ENCODE measurements at places on chromosomes 11 and 22.

- no peak for DNase-seq
Observed at GRCh38 chr11:61577383-61578118, 3.3 kb downstream of the SYT7 start.

- DNase-seq: no peak
Observed at GRCh38 chr11:88341522-88342251, 4.2 kb upstream of the CTSC start.

DNA sequence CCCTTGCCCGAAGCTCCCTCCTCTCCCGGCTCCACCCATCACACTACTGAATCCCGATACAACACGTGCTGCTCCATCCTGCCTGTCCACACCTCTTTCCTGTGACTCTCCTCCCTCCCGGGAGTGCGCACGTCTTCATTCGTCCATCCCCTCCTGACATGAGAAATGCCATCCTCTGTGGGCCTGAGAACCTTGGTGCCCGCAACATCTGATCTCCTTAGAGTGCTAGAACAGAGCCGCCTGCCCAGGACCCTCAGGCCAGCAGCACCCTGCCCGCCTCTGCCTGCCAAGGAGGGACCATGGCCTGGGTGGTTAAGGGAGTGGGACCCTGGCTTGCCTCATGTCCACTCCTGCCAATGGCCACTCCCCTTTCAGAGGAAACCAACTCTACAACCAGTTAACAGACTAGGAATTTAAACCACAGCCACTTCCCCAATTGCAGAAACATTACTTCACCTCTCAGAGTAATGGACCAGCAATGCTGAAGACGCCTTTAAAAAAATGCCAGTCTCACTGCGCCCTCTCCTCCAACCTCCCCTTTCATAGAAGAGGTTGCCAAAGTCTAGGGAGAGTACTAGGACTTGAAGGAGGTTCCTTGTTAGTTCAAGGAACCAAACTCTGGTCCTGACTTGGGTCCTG, 466.3 kb downstream of the OPCML start:
- DNase-seq: no peak

GRCh38 chr11:107777110-107777509, 65.3 kb upstream of the SLN start:
- DNase-seq: no peak

GRCh38 chr11:67317888-67318555, 14.7 kb downstream of the SSH3 start:
- no peak for DNase-seq

- no peak for DNase-seq
Observed at GRCh38 chr22:46175631-46176030, 25.3 kb downstream of the PPARA start.

GRCh38 chr11:18452927-18453326, 2.7 kb upstream of the LDHAL6A start:
- DNase-seq: no peak

- DNase-seq: no peak
Observed at GRCh38 chr22:46673662-46674236, 53.6 kb downstream of the GRAMD4 start.

- no peak for DNase-seq
Observed at GRCh38 chr11:129849447-129850130, 33.9 kb downstream of the TMEM45B start.

DNA sequence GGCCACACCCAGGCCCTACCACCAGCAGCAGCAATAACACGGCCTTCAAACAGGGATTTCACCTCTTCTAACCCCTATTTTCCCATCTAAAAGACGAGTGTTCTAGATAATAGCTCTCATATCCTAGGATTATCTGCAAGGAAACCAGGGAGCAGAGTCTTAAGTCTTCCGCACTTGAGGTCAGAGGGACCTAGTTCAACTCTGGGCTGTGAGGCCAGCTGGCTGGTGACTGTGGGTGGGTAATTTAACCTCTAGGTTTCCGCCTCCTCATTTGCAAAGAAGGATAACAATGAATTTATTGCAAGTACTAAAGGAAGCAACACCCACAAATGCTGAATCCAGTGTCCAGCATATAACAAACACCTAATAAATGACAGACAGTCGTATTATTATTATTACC, 70.1 kb downstream of the LARGE1 start:
- DNase-seq: no peak
